Small intestine (tissue), 16 donors: ENCODE measurements at places on chromosomes 5 and 9. TPM values are rescaled to one million over a fixed set of nuclear protein-coding genes. Genes with fewer than 3 reads are reported as not detected.

Gene PCDHA1
- not detected for polyA plus RNA-seq

Gene SH3RF2
- polyA plus RNA-seq, result 25.0 TPM

Gene PCDHGB6
- polyA plus RNA-seq, result 1.4 TPM

Gene AK1
- 11.6 TPM for polyA plus RNA-seq

Gene TOR1A
- 29.4 TPM for polyA plus RNA-seq

Gene OR2Y1
- not detected for polyA plus RNA-seq

Gene GFI1B
- polyA plus RNA-seq, result 0.89 TPM

Gene ISOC1
- 65.4 TPM for polyA plus RNA-seq

Gene CD72
- 2.3 TPM for polyA plus RNA-seq

Gene TAF7
- 91.9 TPM for polyA plus RNA-seq
